ENCODE measurements at places on chromosomes 5 and 9. TPM values are rescaled to one million over a fixed set of nuclear protein-coding genes. Genes with fewer than 3 reads are reported as not detected.

DNA sequence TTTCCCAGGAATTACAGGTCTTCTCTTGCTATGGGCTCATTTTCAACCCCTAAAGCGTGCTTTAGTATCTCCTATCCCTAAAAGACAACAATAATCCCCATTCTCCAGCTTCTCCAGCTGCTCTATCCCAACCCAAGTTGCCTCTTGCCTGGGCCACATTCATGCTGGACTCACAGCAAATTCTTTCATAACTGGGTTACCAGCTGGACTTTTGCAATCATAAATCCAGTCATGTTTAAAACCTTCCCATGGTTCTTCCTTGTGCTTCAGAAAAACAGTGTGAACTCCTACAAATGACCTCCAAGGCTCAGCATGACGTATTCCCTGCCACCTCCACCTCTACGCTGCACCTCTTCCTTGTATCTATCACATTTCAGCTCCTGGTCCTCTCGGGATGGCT is 346.9 kb downstream of the GADD45G start:
- DNase-seq = no peak

DNA sequence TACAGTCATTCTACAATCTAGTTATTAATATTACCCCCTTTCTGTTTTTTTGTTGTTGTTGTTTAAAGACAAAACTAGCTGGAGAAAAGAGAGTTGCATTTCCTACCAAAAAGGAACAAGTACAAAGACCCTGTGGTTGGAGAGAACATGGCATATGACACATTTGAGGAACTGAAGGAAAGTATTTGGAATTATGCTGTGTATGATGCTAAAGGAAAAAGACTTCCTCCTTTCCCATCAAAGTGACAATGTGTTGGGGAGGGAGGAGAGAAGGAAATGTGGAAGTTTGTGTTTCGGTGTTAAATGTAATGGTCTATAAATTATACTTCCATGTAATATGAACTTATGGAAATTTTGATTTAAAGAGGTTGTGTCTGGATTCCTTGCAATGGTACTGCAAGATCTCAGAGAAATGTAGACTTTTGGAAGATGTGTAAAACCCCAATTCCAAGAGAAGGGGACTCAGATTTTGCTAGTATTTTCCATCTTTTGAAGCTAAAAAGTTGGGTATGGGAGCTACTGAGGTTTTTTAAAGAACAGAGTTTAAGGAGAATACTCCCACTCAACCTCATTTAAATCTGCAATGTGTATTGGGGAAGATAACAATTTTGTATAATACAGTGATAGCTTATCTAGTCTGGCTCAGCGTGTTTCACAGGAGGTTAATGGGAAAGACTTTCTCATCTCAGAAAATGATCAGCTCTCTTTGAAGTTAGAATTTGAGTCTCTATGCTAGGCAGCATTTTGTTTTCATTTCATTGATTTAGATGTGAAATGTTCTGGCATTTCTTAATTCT is 15.4 kb upstream of the TNFSF8 start:
- DNase-seq = no peak

DNA sequence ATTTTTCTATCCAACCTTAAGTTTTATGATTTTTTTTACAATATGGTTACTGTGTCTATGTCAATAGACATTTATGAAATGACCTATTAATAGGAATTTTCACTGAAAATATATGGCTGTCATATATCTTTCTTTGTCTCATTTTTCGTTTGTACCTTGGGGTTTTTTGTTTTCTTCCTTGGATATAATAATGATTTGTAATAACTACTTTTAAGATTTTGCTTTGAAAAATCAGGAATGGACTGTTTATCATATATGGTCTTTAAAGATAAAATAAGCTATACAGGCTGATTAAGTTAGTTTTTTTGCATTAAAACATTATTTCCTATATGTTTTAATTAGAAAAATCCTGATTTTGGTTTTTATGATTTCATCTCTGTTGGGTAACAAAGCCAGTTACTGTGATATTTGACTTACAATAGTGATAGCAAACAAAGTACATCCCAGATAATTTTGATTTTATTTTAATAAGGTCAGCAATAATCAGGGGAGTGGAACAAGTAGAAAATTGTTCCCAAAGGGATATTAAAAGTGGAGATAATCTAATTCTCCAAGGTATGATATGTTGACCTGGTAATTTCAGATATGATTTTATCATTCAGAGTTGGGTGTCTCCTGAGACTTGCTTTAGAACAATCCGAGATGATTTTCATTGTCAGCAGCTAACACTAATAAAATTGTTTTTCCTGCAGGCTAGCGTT is 10.3 kb downstream of the NR4A3 start:
- no peak for DNase-seq

DNA sequence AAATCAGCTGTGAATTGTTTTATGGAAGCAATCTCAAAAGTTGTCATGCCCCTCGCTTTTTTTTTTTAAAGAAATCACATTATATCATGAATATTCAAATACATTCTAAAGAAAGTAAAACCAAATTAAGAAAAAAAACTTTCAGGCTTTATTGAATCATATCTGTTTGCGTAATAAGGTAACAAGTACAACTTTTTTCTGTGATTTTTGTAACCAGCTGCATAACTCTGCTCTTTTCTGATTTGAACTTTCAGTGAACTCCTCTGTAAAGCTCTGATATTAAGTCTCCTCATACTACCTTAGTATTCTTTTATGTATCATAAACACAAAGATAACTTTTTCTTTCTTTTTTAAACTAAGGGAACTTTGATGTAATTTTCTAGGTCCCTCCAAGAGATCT is 65.3 kb downstream of the CWC27 start:
- DNase-seq = no peak

DNA sequence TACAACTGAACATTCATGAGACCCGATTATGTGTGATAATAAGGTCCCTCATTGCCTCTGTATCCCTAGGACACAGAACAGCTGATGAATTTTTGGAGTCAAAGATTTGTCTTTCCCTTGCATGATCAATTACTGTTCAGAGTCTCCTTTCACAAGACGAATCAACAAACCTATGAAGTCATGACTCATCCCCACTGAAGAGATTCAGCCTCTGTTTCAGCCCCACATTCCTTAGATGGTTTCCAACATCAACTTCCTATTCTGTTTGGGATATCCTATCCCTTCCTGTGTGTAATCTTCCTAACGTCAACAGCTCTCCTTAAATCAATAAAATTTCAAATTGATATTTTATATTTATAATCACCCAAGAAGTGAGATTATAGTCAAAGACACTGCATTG is 199.0 kb downstream of the DNAH5 start:
- DNase-seq = no peak

GRCh38 chr5:157533011-157533481 is 42.5 kb downstream of the ADAM19 start:
- peak; percentile 67 for DNase-seq

- no peak for DNase-seq
Measured at GRCh38 chr5:15837551-15838289, 337.7 kb downstream of the FBXL7 start.

- no peak for DNase-seq
Measured at GRCh38 chr5:169875091-169875728, 105.1 kb downstream of the INSYN2B start.

GRCh38 chr9:109454601-109455155 is 43.4 kb downstream of the PTPN3 start:
- DNase-seq = no peak

- DNase-seq = no peak
Measured at GRCh38 chr5:76819851-76820525, 1.2 kb downstream of the F2RL1 start.

DNA sequence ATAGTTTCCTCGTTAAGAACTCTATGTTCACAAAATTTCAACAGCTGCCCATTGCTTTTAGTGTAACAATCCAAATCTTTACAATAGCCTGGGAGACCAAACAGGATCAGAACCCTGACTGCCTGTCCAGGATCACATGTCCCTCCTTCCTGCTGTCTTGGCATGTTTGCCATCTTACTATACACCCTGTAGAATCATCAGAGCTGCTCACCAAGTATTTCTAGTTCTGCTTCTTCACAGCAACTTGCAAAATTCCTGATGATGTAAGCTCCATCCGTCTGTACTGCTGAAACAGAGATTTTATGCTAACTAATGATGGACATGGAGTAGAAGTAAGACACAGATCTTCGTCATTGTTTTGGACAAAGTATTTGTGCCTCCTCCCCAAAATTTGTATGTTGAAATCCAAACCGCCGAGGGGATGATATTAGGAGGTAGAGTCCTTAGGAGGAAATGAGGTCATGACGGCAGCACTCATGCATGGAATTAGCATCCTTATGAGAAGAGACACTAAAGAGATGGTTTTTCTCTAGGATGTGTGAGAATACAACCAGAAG is 464.9 kb upstream of the BRINP1 start:
- no peak for DNase-seq

- peak; percentile 76 for DNase-seq
Measured at GRCh38 chr9:136882109-136882946, 4.0 kb upstream of the TRAF2 start.

- no peak for DNase-seq
Measured at GRCh38 chr5:154274828-154275185, 84.3 kb downstream of the GALNT10 start.

GRCh38 chr5:96203761-96204160 is 229.3 kb downstream of the PCSK1 start:
- DNase-seq = no peak

- no peak for DNase-seq
Measured at GRCh38 chr9:121551985-121552753, 52.5 kb upstream of the GGTA1 start.

GRCh38 chr9:127569886-127570401 is 42.1 kb upstream of the STXBP1 start:
- DNase-seq = no peak

DNA sequence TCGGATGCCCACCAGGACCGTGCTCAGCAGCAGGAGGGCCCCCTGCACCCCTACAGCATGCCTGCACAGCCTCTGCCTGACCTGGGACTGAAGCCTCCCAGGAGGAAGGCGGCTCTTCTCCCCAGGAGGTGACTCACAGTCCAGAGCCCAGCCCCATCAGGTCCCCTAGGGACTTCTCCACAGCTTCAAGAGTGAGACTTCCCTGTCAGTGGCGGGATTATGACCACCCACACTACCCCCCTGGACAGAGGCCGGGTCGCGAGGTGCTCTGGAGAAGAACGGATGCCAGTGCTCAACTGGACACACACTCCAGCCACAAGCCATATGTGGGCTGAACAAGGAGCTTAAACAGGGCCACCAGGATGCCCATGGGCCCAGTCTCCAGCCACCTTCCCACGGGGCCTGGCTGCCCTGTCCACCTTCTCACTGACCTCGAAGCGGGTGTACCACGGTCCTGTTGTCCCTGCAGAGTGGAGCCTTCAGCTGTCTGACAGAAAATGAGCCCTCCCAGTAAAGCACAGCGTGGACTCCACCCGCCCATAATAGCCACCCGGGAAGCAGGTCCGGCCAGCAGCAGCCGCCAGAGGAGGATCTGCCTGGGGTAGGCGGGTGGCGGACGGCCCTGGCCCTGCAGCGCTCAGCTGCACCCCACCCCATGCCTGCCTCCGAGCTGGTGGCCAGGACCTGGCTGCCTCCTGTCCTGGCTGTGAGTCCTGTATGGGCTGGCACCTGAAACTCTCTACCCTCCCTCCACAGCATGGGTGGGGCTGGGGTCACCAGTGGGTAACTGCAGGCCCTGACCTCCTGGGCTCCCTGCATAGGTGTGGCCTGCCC is 54.7 kb downstream of the SEMA4D start:
- DNase-seq = no peak

DNA sequence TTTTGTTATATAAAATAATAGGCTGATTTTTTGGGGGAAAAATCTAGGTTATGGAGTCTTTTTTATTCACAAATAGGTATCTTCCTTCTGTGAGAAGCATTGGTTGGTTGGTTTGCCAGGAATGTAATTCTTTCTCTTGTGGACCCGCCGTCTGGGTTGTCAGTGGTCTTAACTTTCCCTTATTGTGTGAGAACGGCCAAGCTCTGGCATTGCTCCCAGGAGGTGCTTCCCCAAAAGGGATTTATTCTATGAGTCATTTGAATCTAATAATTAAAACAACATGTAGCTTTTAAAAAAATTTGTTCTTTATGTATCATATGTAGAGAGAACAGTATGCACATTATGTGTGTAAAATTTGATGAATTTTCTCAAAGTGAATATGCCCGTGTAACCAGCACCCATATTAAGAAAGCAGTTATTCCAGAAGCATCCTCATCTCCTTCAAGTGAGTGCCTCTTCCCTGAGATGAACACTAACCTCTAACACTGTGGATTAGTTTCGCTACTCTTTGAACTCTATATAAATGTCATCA is 114.4 kb downstream of the MAST4 start:
- DNase-seq = no peak

GRCh38 chr9:120928483-120929228 is 2.1 kb upstream of the TRAF1 start:
- no peak for DNase-seq

DNA sequence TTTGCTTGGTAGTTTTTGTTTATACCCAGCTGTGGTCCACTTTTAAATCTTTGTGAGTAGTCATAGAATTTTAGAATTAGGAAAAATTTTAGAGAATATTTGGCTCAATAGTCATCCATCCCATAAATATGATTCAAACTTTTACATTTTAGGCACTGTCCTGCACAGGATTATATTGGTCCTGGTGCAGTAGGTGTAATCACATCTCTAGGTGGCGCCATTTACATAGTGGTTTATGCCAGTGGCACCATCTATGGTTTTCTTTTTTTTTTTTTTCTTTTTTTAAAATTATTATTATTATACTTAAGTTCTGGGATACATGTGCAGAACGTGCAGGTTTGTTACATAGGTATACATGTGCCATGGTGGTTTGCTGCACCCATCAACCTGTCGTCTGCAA is 260.7 kb upstream of the KCNN2 start:
- peak; percentile 65 for DNase-seq

GRCh38 chr5:71872311-71872864 is 153.3 kb downstream of the CARTPT start:
- no peak for DNase-seq

- no peak for DNase-seq
Measured at GRCh38 chr9:134551644-134552348, 89.8 kb upstream of the COL5A1 start.

- DNase-seq = peak; percentile 68
Measured at GRCh38 chr9:123724211-123724796, 205.6 kb downstream of the DENND1A start.

GRCh38 chr9:78031444-78031892 is at the start of gene GNAQ:
Gene GNAQ (minus strand): TSS chr9:78031811. CDS start chr9:78031235, 576 bp downstream.
- DNase-seq = no peak

DNA sequence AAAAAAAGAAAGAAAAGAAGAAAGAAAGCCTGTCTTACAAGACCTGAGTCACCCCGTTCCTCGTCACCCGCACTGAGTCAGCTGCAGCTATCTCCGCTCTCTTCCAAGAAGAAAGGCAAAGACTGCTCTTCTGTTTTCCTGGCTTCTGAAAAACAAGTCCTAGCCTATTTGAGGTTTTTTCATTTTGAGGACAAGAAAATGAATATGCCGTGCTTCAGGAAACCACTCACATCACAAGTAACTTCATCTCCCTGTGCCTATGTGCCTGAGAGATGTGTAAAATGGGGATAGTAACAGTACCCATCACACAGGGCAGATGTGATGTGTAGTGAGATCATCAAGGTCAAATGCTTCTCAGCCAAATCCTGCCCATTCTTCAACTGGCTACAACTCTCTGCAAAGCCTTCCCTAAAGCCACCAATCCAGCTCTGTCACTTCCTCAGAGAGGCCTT is 78.4 kb downstream of the GLDC start:
- peak; percentile 50 for DNase-seq

The PCA3 gene
- 0.13 TPM for total RNA-seq

The ZDHHC11 gene
- total RNA-seq = 18.2 TPM

The HAVCR2 gene
- total RNA-seq = not detected

The COL15A1 gene
- 0.77 TPM for total RNA-seq

The RAI14 gene
- 44.9 TPM for total RNA-seq

The PTPDC1 gene
- 10.6 TPM for total RNA-seq

The DAB2IP gene
- total RNA-seq = 14.1 TPM

The UGT3A2 gene
- 1.9 TPM for total RNA-seq

The TEX48 gene
- total RNA-seq = not detected

Data from SK-MEL-5 (cell line).